ENCODE measurements at places on chromosomes 7 and 10.
A peak's percentile ranks its signal among the peaks of the same experiment; 100 is the strongest.

- no peak for DNase-seq
Observed at GRCh38 chr7:2814186-2814945, 29.7 kb downstream of the GNA12 start.

- DNase-seq: no peak
Observed at GRCh38 chr7:1440620-1441019, 18.6 kb downstream of the MICALL2 start.

DNA sequence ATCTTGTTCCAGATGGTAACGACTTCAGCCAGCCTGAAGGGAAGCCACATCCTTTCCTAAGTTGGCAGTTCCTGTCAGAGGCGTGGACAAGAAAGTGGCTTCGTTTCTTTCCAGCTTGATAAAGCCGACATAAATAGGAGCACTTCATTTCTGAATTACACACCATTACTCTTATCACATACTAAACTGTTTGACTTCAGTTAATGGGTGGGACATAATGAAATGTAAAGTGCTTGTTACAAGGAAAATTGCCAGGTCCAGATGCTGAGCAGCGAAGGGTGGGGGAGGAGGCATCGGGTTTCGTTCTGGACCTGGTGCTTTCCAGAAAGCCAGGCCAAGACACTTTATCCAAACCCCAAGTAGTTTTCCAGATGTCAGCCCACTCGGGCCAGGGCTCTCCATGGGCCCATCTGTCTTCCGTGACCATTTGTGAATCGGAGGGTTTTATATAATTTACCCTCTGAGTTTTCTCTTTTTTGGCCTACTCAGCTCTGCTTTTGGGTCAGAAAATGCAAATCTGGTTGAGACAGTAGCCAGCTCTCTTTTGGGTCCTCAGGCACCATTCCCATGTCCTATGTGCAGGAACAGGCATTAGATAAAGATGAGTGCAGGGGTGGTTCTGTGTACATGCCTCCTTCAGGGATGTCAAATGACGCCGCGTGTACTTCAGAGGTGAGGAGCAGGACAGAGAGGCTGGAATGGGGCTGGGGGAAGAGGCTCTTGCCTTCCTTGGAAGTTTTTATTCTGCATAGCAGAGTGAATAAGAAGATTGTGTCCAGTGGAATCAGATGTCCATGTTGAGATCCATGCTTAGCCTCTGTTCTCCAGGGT is 90.2 kb downstream of the TACC2 start:
- no peak for DNase-seq

DNA sequence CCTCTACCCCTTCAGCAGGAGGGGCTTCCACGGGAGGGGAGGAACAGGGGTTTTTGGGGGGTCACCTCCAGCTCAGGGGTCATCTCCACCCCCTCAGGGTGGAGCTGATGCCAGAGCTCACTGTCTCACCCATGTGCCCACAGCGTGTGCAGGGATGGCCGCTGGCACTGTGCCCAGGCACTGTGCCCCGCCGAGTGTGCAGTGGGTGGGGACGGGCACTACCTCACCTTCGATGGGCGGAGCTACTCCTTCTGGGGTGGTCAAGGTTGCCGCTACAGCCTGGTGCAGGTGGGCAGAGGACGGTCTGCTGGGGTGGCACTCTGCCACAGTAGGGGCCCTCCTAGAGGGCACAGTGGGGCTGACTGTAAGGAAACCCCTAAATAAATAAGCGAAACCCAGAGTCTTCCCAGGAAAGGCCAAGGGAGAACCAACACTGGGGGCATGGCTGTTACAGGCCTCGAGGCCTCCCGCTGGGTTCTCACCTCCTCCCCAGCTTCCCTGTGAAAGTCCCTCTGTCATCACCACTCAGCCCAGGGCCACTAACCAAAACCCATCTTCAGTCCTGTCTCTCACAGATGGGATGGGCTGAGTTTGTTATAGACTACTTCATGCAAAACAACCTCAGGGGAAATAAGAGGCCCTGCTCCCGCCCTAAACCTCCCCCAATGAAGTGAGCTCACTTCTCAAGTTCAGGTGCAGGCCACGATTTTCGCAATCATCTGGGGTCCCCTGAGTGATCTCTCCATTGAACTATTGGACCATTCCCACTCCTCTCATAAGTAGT is 7.4 kb upstream of the ZNF467 start:
- DNase-seq: no peak

DNA sequence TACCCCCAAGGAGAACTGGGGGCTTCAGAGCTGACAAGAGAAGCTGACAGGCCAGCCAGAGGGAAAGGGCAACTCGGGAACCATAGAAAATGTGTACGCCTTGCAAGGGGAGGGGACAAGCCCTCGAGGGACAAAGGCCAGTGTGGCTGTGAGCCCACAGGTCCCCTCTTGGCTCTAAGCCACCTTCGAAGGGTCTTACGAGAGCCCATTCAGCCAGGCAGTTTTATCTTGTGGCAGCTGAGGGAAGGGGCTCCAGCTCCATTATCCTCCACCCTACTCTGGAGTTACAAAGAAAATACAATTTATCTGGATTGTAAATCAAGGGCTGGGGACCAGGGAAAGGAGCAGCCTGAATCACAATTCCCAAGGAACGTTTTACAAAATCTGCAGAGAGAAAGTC is 159.5 kb upstream of the ZMIZ1 start:
- no peak for DNase-seq

DNA sequence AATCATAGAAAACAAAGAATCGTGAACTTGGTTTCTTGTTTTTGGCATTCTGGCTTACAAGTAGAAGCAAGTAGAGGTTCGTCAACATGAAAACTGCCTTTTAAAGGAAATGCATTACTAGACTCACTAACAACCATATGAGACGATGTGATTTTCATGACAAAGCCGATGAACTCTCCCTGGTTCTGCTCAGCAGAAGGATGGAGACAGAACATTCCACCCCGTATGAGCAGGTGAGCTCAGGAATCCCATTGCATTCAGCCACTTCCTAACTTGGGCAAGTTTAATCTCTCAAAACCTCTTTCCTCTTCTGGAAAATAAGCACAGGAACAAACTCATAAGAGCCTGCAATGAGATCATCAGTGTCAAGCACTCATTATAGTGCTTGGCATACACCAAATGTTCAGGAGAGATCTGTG is 57.4 kb upstream of the SVIL start:
- DNase-seq: no peak

GRCh38 chr10:88901984-88902789 is 22.1 kb downstream of the STAMBPL1 start:
- no peak for DNase-seq

- peak; percentile 11 for DNase-seq
Observed at GRCh38 chr7:91302794-91303193, 38.6 kb downstream of the FZD1 start.

GRCh38 chr10:17497446-17498030 is 43.1 kb upstream of the ST8SIA6 start:
- DNase-seq: no peak

DNA sequence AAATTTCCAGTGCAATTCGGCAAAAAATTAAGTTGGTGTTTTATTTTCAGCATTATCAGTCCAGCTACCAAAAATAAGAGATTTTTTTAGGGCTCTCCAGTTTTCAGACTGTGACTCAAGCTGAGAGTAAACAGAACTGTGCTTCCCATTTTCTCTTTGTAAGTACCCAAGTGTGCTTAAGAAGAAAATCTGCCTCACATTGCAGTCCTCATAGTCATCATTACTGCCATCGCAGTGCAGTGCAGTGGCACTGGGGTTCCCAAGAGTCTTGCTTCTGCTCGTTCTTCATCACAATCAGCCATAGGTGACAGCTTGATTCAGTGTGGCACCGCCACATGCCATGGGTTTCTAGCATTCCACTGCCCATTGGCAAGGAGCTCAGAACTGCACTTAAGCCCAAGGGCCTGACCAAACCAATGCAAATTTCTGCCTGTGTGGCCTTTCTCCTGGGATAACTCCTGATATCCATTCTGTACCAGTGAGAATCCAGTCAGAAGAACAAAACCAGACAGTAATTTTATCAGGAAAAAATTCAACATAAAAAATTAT is 25.6 kb upstream of the ERCC6 start:
- no peak for DNase-seq

DNA sequence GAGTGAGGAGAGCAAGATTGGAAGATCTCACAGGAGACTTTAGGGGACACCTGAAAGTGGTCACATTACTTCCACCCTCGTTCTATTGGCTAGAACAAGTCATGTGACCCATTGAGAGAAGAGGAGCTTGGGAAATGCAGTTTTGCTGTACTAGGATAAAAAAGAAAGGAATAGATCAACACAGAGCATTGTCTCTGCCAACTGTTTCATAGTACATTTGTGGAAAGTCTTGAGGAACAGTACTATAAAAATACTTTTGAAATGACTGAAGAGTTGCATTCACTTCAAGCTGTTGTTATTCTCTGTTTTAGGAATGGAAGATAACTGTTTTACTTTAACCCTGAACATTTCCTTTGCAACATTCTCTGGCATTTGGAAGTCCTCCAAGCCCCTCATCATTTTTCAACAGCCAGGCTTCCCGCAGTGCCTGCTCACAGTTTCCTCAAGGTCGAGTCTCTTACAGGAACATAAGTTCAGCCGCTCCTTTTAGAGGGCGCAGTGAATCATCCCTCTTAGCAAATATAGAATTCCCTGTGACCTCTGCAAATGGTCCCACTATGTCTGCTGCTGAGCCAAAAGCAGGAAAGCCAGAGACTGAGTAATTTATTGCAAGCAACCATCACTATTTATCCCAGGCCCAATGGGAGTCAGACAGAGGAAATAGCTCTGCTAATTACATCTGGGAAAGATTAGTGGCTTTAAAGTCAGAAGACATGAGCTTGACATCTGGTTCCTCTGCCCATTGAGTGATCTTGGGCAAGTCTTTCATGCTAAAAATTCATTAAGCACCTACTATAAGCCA is 40.7 kb downstream of the MRPL32 start:
- DNase-seq: no peak

Data from NCI-H2029 (cell line).